Right renal cortex interstitium (tissue), 3 donors: ENCODE measurements at places on chromosomes 3 and 15.
A peak's percentile ranks its signal among the peaks of the same experiment; 100 is the strongest.

DNA sequence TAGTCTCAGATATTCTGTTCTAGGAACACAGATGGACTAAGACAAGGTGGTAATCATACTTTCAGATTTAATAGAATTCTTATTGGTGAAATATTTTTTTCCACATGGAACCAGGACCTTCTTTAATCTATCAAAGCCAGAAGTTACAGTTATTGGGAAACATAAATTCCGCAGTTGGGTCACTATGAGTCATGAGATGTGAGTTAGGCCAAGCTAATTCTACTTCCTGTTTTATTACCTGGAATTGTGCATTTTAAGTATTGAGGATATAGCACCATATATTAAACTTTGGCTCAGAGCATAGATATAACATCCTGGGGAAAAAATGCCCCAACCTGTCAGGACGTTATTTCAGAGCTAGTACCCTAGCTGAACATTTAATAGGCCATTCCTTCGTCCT lies 96.4 kb upstream of the P3H2 start:
- no peak for DNase-seq

DNA sequence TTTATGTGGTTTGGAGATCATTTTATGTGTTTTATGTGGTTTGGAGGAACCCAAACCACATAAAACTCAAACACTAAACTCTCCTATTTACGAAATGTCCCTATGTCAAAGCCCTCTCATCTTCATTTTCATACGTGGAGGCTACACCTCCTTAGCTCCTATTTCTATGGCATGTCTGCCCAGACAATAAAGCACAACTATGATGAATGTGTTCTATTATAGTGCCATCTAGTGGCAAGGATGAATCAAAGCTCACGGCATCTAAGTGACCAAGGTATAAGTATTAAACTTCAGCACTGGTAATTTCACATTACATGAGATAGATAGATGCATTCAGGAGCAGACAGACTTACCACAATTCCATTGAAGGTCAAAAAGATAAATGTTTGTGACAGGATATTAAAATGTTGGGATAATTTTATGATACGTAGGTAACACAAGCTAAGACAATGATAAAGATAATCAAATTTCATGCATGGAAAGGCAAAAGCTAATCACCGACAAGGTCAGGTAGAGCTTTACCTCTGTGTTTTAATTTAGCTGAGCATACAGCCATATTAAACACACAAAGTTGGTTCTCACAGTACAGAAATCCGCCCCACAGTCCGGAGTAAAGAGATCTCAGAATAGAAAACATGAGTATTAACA lies 130.6 kb upstream of the FHIT start:
- no peak for DNase-seq

GRCh38 chr15:41462084-41462795 lies 31.4 kb upstream of the ITPKA start:
- no peak for DNase-seq

- DNase-seq, result no peak
Measured at GRCh38 chr15:33894193-33894592, 74.1 kb upstream of the CHRM5 start.

DNA sequence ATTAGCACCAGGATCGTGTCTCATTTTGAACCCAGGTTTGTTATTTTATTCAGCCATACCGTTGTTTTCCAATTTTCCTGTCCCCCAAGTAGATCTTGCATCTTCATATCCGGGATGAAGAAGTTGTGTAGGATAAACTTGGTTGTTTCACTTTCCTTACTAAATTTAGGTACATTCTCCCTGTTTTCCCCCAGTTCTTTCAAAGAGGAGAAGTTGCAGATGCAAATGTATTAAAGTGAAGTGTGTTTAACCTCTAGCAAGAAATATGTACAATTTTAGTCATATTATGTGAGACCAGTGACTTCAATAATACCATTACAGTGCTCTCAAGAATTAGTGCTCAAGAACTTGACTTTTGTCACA lies 1.3 kb downstream of the ATXN7 start:
- no peak for DNase-seq

DNA sequence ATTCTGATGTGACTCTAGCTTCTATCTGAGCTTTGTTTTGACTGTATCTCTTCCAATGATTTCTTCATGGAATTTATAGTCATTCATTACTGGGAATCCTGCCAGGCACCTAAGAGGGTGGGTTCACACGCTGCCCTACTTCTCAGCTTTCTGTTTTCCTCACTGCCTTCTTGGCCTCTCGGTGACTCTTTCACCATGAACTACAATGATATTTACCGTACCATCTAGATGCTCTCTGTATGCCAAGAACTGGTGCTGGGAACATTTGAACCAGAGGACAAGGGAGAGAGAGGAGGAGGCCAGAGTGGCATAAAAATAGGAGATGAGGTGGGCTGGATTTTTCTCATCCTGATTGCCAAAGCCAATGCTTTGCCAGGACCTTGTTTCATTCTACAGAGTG lies 280.0 kb upstream of the P2RY1 start:
- no peak for DNase-seq

- no peak for DNase-seq
Measured at GRCh38 chr3:82129221-82129801, 367.9 kb upstream of the GBE1 start.

GRCh38 chr15:22892333-22892732 lies 53.9 kb downstream of the NIPA2 start:
- no peak for DNase-seq

DNA sequence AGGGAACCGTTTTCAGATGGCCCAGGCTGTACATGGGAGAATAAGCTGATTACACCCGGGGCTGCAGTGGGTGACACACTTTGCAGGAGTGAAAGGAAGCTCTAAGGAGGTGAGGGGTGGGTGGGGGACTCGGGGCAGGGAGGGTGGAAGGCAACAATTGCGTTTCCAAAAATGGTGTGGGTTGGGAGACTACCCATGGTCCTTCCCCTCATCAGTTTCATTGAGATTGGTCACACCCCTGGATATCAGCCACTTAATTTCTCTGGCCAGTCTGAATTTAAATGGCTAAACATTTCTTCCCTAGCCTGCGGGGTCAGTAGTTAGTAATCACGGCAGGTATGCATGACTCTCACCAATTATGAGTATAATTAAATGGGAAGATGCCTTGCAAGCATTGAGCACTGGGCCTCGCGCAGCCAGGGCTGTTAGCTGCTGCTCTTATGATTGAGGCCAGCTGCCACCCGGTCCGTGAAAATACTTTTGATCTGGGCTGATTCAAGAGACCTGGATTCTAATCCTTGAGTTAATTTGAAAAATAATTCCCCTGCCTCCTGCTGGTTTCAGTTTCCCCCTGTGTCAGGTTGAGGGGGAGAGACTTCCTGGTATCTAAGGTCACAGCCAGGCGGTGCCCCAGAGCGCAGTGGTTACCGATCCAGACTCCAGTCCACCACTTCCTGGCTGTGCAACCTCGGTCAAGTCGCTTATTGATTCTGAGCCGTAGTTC lies 23.3 kb downstream of the SLC6A6 start:
- no peak for DNase-seq

- no peak for DNase-seq
Measured at GRCh38 chr3:125646581-125646980, 51.3 kb upstream of the OSBPL11 start.

- no peak for DNase-seq
Measured at GRCh38 chr3:17931131-17931530, 188.7 kb upstream of the TBC1D5 start.

GRCh38 chr15:90286678-90287077 lies 21.2 kb downstream of the NGRN start:
- no peak for DNase-seq

GRCh38 chr3:134342259-134342658 lies 32.0 kb downstream of the AMOTL2 start:
- no peak for DNase-seq

DNA sequence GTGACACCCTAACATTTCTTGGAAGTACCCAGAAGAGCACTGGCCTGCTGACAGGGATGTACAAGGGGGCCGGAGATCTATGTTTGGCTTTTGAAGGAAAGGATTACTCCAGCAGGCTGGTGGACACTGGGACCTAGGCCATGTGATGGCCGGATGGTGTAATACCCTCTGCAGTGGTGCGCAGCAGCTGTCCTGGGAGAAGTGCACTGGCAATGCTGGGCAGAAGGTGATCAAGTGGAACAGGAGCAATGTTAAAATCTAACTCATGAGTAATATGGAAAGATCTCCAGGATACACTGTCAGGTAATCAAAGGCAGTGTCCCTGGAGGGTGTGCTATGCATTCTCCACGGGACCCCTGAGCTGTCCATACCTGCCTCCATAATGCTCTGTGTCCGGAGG lies 71.2 kb upstream of the POMGNT2 start:
- DNase-seq, result no peak

DNA sequence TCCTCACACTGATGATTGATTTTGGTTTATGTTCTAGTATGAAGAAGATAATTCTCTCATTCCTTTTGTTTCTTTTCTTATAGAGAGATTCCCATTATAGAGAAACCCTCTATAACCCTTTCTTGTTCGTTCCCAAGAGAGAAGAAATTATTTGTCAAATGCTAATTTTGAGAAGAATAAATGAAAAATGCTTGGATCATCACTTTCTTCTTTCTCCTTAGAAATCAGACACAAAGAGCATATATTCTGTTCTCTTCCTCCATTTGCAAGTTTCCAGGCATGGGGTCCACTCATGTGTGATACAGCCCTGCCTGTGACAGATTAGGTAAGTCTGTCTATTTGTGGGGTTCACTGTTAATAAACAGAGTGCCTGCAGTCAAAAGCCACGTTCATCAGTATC lies 222.6 kb upstream of the NECTIN3 start:
- DNase-seq, result no peak

- no peak for DNase-seq
Measured at GRCh38 chr3:31167666-31168065, 273.2 kb upstream of the GADL1 start.

- peak; percentile 46 for DNase-seq
Measured at GRCh38 chr15:64046421-64047153, at the start of gene DAPK2. Gene DAPK2 (minus strand): TSS chr15:64046485. CDS start chr15:64040261, 6,224 bp downstream.

- DNase-seq, result peak; percentile 77
Measured at GRCh38 chr3:4355401-4356219, 52.4 kb downstream of the SETMAR start.

- no peak for DNase-seq
Measured at GRCh38 chr3:11807686-11808085, 39.0 kb downstream of the TAMM41 start.

- no peak for DNase-seq
Measured at GRCh38 chr3:24168977-24169376, 223.9 kb downstream of the NR1D2 start.

- DNase-seq, result peak; percentile 63
Measured at GRCh38 chr15:28021281-28022039, 77.7 kb downstream of the OCA2 start.

DNA sequence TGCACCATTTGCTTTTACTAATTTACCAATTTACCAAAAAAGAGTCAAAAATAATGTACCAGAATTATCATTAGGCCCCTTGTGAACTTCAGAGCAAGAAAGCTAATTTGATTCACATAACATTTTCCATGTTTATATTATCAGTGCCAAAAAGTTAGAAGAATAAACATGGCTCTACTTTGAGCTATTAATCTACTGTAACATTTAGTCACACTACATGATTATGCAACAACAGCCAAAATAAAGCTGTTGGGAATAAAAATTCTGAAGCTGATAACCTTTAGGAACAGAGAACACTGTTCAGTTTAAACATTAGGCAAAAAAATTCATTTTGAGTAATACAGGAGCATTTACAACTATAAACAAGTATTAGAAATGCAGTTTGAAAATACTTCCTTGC lies 63.6 kb downstream of the PROS1 start:
- DNase-seq, result no peak
